ENCODE measurements at places on chromosomes 4 and X.
A peak's percentile ranks its signal among the peaks of the same experiment; 100 is the strongest.

- peak; percentile 79 for DNase-seq
Measured at GRCh38 chr4:28462766-28463700, 1602.4 kb downstream of the STIM2 start.

- peak; percentile 71 for DNase-seq
Measured at GRCh38 chrX:129748305-129748704, 9.5 kb downstream of the XPNPEP2 start.

DNA sequence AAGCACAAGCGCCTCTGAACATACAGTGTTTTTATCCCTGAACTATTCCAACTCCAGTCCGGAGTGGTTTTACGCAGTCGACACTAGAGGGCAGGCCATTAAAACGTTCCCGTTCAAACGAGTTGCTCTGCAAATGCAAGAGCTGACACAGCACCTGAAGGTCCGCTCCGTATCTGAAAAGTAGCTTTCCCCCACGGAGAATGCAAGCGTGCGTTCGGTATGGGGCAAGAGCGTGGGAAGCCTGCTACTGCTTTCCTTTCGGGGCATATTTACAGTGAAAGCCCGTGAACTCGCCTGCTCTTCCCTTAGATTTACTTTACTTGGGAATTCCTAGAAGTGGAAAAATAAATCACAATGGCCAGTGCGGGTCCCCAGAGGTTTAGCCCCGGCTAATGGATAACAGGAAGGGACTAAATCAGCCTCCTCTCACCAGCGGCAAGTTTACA is 190.8 kb downstream of the TSPAN5 start:
- peak; percentile 86 for DNase-seq

DNA sequence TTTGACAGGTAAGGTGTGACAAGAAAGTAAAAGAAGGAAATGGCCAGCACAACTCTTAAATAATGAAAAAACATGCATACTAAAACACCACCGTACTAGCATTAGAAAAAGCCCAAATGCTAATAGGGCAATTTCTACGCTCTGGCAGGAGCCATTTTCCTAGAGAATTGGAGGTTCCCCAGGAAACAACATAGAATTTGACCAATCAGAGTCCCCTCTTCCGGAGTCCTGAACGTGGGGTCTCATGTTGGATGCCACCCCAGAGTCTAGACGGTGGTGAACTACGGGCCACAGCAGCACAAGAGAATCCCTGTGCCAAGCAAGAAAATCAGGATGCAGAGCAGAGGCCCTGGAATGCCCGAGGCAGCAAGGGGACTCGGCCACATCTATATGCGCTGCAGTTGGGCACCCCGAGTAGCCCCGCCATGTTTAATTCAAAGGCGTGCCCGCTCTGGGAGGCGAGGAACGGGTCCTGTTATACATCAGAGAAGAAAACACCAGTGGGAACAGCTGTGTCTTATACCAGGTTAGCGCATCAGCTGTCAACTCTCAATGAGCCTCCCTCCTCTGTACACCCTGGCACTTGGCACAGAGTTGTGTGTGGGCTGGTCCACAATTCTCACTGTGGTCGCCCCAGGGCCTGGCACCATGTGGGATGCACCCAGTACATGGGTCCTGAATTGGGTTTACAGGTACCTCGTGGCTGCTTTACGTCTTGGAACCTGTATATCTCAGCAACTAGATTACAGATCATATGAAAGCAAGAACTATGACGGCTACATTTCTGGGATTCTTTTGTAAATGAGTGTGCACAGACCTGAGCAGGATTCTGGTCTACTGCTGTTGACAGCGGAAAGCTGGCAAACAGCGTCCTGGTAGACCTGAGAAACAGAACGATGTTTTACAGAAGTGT is 52.1 kb downstream of the SEL1L3 start:
- DNase-seq: no peak

All from muscle of back (tissue), 13 donors.